GM12878 (cell line): ENCODE measurements at places on chromosomes 6 and 20.

GRCh38 chr20:58021481-58021880 lies 207.0 kb downstream of the ANKRD60 start:
- DNase-seq, result no peak

DNA sequence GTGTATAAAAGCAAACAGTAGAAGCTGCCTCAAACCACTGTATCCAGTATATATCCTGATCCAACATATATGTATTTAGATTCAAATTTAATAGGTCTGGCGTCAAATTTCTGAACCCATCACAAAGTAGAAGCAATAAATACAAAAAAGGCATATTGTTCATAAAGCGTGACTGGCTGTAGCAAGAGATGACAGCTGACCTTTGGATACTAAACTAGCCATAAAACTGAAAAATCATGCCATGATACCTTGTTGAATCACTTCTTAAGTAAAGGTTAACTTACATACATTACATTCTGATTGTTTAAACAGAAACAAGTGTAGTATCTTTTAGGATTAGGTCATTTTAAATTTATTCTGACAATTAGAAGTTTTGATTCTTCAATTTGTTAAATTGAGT lies 372.0 kb upstream of the FLRT3 start:
- DNase-seq, result no peak

DNA sequence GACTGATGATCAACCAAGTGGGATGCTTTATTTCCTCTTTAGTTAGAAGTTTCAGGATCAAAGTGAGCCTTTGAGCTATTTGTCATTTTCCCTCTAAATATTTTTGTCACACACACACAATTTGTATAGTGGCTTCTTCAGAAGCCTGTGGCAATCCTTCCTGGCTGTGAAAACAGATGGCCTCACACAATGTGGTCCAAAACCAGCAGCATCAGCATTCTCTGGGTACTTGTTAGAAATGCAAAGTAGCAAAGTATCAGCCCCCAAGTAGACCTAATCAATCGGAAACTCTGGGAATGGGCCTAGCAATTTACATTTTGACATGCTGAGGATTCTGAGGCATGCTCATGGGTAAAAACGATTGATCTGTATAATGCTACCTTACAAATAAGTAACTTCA lies 115.9 kb downstream of the PAX1 start:
- no peak for DNase-seq

DNA sequence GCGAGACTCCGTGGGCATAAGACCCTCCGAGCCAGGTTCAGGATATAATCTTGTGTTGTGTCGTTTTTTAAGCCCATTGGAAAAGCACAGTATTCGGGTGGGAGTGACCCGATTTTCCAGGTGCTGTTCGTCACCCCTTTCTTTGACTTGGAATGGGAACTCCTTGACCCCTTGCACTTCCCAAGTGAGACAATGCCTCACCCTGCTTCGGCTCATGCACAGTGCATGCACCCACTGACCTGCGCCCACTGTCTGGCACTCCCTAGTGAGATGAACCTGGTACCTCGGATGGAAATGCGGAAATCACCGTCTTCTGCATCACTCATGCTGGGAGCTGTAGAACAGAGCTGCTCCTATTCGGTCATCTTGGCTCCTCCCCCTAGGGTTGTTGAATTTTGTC lies 307.7 kb upstream of the DEFB115 start:
- no peak for DNase-seq

GRCh38 chr6:129621252-129621651 lies 88.7 kb downstream of the ARHGAP18 start:
- no peak for DNase-seq

GRCh38 chr20:36883977-36884535 lies 8.1 kb downstream of the TLDC2 start:
- DNase-seq, result no peak

DNA sequence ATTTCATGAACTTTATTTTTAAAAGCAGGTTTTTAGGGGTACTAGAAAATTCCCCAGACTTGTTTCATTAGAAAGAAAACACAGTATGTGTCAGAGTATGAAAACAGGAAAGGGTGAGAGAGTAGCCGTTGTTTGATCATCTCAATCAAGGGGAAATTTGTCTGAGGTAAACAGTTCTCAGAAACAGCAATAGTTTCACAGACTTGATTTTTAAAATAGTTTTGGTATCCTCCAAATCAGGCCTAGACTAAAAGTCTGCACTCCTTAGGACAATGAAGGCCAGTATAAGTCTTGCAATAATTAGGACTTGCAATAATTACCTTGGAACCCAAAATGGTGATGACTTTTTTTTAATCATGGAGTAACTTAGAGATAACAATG lies 176.6 kb upstream of the TAB2 start:
- DNase-seq, result peak; percentile 65

- DNase-seq, result no peak
These were observed at the start of gene FUT9 for GRCh38 chr6:96015518-96016333. Gene FUT9, plus strand, starts transcription at chr6:96015974. Its CDS starts 187,182 bp downstream, at chr6:96203156.

DNA sequence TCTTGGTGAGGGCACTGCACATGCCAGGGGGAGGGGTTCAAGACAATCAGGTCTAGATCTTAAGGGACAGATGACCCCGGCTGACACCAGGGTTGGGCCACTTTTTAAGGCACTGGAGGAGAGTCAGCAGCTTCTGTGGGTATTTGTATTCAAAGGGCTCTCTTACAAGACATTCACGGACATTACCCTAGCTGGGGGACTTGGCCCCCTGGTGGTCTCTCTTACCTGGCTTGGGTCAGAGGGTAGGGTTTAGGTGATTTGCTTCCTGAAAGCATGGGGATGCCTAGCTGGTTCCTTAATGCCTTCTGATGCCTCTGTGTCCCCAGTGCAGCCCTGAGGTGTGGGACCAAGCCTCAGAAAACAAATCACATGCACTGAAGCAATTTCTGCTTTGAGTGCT lies 354.7 kb downstream of the CDC5L start:
- no peak for DNase-seq
